ENCODE measurements at places on chromosomes 2 and 18.

- DNase-seq, result no peak
Measured at GRCh38 chr2:100833331-100833730, 13.4 kb downstream of the NPAS2 start.

GRCh38 chr2:224027931-224028330, 11.2 kb downstream of the SERPINE2 start:
- DNase-seq, result no peak

GRCh38 chr18:46624127-46624526, 32.9 kb downstream of the LOXHD1 start:
- DNase-seq, result no peak

DNA sequence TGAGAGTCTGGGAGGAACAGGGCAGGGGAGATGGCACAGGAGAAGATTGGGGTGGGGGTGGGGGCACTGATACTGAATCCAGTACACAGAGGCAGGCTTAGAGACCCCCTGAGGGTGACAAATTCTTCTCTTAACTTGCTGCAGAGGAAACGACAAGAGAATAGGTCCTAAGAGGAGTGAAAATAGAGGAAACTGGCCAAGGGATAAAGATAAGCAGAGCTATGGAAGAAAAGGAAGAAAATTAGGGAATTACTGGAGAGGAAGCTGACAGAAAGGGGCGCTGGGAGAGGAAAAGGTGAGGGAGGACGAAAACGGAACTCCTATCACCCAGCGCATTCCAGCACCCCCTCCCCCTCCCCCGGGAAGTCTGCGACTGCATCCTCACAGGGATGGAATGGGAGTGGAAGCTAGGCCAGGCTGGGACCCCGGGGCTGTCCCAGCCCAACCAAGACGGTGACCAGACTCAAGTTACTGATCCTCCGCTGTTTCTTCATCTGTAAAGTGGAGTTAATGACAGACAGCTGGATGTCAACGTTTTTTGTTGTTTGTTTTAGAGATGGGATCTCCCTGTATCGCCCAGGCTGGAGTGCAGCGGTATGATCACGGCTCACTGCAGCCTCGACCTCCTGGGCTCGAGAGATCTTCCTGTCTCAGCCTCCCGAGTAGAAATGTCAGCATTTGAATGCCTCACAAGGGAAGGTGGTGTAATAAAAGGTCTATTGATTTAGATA, 2.6 kb upstream of the EMX1 start:
- no peak for DNase-seq

- DNase-seq, result no peak
Measured at GRCh38 chr2:178448968-178449661, 1.9 kb downstream of the PRKRA start.

DNA sequence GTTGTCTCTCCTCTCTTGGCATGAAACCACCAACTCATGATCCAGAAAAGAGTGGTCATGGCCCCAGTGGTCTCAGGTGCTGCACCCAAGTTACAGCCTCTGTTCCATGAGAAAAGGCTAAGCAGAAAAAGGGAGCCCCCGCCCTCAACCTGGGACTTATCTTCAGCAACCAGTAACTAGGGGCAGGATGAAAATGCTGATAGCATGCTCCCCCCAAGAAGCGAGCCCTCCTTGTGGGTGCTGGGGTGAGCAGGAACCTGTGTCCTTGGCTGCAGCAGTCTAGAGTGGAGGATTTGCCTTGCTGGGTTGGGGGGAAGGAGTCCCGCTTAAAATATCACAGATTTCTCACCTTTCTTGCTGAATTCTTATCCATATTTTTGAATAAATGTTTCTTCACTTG, 490.0 kb downstream of the SUCLG1 start:
- DNase-seq, result no peak
